ENCODE measurements at places on chromosomes 16 and 17.

- DNase-seq = no peak
Measured at GRCh38 chr16:20830372-20830771, 24.0 kb downstream of the REXO5 start.

GRCh38 chr17:27991462-27991993 is 50.9 kb upstream of the NLK start:
- no peak for DNase-seq

GRCh38 chr17:82519971-82520903 is 705 bp downstream of the FOXK2 start:
- peak; percentile 47 for DNase-seq

GRCh38 chr17:65898651-65899050 is 293.3 kb downstream of the CEP112 start:
- DNase-seq = no peak

- peak; percentile 51 for DNase-seq
Measured at GRCh38 chr16:65375651-65376050, 253.8 kb upstream of the CDH11 start.

- DNase-seq = no peak
Measured at GRCh38 chr17:57143361-57143760, 58.3 kb downstream of the AKAP1 start.

DNA sequence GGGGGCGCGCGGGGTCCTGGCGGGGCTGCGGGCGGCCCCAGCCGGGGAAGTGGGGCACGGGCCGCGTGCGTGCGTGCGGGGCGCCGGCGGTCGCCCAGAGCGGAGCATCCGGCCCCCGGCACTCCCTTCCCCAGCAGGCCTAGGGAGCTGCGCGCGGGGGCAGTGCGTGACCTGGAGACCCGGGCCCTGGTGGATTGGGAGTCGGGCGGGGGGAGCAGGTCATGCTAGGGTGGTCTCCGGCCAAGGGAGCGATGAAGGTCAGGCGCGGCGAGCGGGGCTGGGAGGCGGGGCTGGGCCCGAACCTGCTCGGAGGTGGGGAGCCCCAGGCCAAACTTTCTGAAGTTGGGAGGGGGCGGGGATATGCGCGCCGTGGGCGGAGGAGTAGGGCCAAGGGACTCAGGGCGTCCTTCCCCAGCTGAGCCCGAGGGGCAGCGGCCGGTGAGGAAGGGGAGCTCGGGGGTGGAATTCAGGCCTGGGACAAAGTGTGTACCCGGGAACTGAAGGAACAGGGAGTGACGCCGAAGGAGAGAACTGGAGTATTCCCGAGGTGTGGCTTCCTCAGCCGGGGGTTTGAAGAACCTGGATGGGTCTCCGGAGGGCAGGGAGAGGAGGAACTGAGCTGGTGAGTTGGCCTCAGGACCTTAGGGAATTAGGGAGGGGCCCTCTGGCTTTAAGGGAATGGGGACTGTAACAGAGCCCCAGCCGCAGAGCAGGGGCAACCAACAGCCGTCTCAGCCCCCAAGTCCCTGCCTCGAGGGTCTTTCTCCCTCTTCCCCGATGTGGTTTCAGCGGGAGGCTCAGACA is 589 bp downstream of the XYLT2 start:
- peak; percentile 57 for DNase-seq

DNA sequence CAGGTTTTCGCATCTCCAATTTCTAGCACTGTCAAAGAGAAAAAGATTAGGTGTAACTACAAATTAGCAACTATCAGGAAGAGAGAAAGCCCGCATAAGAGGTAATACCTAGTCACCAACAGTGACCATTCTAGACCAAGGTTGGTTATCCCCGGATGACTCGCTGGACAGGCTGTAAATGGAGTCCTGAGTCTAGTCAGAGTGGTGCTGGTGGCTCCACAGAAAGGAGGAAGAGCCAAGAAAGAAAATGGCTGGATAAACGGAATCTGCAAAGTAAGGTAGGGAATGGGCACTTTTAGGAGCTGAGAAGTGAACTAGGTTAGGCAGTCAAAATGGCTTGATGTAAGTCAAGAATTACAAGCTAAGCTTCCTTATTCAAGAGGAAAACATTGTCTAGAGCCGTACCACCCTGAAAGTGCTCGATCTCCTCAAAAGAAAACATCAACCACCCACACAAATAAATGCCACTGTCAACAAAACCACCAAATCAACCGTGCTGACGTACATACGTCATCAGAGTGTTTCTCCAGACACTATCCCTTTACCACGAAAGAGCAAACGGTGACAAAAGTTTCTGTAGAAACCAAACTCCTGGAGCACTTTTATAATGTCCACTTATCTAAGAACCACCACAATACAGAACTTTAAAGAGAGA is 2.2 kb downstream of the GSPT1 start:
- DNase-seq = peak; percentile 63

DNA sequence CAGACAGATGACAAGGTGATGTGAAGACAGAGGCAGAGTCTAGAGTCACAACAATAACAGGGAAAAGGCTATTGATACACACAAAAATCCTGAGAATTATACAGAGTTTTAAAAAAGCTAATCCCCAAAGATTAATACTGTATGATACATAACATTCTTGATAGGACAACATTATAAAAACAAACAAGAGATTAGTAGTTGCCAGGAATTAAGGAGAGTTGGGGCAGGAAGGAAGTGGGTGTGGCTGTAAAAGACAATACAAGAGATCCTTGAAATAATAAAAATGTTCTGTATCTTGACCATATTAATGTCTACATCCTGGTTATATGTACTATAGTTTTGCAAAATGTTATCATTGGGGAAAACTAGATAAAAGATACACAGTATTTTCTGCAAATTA is 309.5 kb upstream of the PMFBP1 start:
- DNase-seq = no peak

DNA sequence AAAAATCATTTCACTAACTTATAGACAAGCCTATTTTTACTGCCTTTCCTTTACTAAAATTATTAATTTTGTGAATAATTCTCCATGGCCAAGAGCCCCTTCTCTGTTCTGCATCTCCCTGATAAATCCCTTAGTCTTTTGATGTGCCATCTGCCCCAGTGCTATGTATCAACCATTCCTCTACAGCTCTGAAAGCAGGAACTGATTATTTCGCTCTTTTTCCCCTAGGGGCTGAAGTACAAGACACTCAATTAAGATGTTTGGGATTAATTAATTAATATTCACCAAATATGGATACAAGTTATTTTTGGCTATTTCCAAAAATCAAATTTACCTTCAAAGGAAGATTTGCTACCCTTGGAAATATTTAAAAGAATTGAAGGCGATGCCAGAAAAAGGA is 26.6 kb downstream of the SSH2 start:
- no peak for DNase-seq

GRCh38 chr17:53971361-53971760 is 148.6 kb downstream of the KIF2B start:
- DNase-seq = no peak

All from ELR (cell line).